ENCODE measurements at places on chromosomes 2 and 18. TPM values are rescaled to one million over a fixed set of nuclear protein-coding genes. Genes with fewer than 3 reads are reported as not detected.

DNA sequence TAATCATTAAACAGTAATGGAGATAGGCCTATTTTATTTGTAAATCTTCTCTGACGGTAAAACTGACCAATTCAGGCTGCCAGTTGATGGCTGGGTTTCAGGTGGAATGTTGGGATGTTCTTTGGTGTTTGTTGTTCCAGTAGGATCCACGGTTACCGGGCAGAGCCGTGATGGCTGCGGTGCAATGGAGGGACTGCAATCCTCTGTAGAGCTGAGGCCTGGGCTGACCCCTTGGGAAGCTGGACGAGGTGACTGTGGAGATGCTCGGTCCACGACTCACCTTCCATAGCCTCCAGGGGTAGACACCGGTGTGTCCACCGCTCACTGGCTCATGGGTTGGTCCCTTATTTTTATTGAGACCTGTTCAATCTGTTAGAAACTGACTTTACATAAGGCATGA, 42.5 kb downstream of the ZNF519 start:
- no peak for DNase-seq

CYP27A1 gene
- not detected for total RNA-seq

PAIP2B gene
- 1.8 TPM for total RNA-seq

GRCh38 chr2:130827502-130828251, 9.0 kb upstream of the ARHGEF4 start:
- DNase-seq = no peak

- no peak for DNase-seq
Observed at GRCh38 chr2:128487650-128488387, 169.2 kb upstream of the HS6ST1 start.

SERPINB3 gene
- total RNA-seq = not detected

DNA sequence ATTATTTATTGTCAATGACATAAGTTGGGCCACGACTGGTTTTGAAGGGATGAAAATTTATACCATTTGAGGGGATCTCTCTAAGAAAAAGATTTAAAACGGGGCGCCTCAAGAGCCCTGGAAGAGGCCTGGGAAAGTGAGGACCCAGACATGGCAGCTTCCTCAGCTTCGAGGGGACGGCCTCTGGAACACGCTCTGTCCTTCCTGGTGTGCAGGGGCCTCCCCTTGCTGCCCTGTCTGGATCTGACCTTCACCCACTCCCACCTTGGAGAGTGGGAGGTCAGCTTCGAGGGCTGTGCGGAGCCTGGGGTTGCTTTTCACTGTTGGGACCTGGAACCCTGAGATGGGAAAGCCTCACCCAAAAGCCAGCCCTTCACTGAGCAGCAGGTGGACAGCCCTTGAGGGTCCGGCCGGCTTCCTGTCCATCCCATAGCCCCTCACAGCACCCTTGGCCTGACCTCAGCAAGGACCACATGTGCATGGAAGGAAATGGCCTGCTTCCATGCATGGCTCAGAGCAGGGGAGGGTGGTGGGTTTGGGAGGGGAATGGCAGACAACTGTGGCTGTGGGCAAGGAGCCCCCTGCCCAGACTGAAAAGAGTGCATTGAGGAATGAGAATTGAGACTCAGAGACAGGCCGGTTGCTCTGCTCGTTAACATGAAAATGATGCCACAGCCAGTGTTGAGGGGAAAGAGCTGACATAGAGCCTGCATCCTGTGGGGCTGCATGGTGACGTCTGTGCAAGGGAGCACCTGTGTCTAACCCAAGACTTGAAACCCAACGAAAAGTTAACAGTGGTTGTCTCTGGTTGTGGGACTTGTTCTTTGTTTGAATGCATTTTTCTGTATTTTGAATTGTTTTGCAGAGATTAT, 16.3 kb downstream of the FBLN7 start:
- peak; percentile 33 for DNase-seq

RNF125 gene
- total RNA-seq = 48.4 TPM

DNA sequence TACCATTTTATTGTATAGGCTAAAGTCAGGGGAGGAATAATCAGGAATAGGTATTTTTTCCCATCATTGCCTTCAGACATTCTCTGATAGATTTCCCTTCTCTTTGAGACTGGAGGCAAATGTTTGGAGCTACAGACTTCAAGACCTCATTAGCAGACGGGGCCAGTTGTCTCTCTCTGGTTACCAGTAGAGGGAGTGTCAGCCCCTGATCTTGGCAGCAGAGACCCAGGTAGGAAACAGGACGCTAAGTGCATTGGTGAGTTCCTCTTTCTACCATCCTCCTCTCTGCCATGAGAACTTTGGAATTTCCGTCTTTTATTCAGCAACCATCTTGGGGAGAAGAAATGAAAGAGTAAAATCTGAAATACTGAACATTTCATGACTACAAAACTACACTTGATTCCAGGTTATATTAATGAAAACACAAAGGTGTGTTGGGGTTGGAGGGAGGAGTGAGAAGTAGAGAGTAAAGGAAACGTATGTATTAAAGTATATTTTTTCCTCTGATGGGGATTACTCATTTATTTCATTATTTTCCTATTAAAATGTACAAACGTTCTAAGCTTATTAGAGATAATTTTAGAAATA, 186.2 kb upstream of the GCFC2 start:
- no peak for DNase-seq

DNA sequence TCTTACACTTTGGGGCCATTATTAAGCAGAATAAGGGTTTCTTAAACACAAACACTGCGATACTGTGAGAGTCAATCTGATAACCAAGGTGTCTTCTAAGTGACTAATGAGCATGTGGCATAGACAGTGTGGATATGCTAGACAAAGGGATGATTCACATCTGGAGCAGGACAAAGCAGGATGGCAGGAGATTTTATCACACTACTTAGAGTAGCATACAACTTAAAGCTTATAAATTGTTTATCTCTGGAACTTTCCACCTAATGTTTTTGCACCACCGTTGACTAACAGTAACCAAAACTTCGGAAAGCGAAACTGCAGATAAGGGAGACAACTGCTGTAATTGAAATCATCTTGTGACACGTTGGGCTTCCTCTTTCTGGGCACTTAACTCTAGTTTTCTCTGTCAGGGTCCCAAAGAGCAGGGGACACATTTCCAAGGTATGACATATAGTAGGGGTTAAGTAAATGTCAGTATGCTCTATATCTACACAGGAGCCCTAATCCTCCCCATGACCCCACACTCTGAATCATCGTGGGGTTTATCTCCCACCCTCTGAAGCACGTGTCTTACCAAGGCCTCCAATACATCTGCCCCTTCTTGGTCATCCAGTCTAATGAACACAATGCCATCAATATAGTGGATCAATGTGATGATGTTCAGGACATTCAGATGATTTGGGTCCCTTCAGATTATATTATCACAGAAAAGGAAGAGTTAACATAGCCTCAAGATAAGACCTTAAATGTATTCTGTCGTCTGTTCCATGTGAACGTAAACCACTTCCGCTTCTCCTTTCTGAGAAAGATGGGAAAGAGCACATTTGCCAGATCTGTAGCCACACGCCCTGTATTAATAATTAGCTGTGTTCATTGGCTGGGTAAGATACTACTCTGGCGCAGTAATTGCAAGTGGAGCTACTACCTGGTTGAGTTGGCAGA, 78.7 kb downstream of the FTCDNL1 start:
- no peak for DNase-seq

DNA sequence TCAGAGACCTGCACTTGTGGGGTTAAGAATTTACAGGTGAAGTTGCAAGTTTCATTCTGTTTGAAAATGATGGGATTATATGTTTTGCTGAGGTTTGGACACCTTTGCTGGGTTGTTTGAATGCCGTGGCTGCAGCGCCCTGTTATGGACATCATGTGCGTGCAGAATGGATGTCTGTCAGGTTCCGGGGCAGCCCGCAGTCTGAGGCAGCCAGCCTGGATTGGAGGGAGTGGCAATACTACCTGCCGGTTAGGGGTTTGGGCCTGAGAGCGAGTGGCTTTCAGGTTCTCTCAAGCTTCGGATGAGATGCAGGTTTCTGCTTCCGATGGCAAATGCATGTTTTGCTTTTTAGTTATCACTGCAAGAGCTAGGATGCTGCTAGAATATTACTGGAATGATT, 1.1 kb downstream of the CASP8 start:
- DNase-seq = peak; percentile 81

GRCh38 chr2:26356111-26356510, 9.5 kb upstream of the ADGRF3 start:
- DNase-seq = no peak

DNA sequence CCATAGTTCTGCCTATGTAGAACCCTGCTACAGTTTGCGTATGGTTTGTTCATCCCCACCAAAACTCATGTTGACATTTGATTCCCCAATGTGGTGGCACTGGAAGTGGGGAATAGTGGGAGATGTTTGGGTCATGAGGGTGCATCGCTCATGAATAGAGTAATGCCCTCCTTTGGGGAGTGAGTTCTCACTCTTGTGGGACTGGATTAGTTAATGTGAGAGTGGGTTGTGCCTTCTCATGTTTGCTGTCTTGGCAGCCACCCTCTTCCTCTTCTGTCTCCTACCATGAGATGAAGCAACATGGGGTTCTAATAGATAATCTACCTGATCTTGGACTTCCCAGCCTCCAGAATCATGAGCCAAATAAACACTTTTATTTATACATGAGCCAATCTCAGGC, 237.2 kb upstream of the APCDD1 start:
- DNase-seq = no peak

ZBTB7C gene
- 0.81 TPM for total RNA-seq

DNA sequence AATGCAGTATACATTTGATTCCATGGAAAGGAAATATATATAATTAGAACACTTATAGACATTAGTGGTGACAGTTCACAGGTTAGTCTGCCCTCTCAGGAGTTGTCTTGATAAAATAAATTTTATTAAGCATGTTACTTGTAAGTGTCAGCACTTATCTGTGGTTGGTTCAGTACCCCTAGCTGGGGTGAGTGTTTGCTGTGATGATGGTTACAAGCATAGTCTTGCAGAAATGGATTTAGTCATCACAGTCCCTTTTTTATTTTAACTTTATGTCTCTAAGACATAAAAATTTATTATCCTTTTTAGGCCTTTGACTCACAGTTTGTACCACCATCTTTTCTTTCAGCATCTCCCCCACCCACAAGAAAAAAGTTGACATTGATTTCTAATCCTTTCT, 52.1 kb downstream of the NCK2 start:
- DNase-seq = no peak
